ENCODE measurements at places on chromosomes 6 and 20.

DNA sequence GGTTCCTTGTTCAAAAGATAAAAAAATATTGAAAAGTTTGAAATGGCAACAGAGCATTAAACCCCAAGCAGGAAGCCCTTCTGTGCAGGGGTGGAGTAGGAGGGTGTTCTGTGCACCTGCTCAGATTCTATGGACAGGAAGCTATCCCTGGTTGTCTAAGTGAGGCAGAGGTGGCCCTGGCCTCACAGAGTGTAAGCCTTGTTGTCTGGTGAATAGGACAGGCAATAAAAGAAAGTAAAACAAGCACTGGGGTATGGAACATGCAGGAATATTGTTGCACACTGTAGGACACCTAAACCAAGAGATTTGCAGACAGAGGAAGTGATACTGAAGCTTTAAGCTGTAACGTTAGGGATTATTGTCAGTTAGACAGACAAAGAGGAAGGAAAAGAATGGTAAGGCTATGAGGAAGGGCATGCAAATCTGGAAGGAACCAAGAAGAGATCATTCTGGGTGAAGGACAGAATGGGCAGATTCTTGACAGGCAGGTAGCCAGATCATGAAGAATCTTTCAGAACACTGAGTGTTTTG, 66.8 kb downstream of the TBC1D7 start:
- no peak for DNase-seq

GRCh38 chr20:10347086-10347880, 86.7 kb downstream of the MKKS start:
- peak; percentile 77 for DNase-seq

GRCh38 chr6:62721408-62721807, 435.4 kb upstream of the KHDRBS2 start:
- DNase-seq = no peak

DNA sequence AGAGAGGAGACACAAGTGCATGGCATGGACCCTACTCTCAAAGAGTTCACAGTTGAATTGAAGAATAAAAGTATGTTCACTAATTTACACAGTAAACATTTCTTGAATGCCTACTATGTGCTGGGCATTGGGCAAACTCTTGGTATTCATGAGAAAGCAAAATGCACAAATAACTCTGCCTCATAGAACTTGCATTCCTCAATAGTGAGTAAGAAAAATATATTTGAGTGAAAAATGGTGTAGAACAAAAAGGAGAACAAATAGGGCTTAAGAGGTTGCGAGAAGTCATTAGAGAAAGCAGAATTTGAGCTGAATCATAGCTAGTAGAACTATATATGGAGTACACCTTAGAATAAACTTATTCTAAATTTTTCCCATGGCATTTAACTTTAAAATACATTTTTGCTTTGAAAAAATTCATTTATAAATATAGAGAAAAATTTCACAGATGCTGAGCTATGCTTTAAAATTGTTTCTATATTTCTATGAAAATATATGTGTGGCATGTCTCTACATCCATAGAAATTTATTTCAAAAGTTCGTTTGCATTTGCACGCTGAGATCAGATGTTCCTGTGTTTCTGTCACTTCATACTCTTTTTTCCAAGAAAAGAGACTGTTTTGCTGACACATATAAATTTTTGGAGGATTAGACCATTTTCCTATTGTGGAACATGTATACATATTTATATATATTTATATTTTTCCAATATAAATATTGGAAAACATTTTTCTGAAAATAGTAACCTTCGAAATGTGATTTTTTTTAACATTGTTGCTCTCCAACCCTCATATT, 236.1 kb downstream of the KCNQ5 start:
- DNase-seq = peak; percentile 40

- peak; percentile 35 for DNase-seq
These were observed 1.4 kb upstream of the MICAL1 start for GRCh38 chr6:109456710-109457561.

DNA sequence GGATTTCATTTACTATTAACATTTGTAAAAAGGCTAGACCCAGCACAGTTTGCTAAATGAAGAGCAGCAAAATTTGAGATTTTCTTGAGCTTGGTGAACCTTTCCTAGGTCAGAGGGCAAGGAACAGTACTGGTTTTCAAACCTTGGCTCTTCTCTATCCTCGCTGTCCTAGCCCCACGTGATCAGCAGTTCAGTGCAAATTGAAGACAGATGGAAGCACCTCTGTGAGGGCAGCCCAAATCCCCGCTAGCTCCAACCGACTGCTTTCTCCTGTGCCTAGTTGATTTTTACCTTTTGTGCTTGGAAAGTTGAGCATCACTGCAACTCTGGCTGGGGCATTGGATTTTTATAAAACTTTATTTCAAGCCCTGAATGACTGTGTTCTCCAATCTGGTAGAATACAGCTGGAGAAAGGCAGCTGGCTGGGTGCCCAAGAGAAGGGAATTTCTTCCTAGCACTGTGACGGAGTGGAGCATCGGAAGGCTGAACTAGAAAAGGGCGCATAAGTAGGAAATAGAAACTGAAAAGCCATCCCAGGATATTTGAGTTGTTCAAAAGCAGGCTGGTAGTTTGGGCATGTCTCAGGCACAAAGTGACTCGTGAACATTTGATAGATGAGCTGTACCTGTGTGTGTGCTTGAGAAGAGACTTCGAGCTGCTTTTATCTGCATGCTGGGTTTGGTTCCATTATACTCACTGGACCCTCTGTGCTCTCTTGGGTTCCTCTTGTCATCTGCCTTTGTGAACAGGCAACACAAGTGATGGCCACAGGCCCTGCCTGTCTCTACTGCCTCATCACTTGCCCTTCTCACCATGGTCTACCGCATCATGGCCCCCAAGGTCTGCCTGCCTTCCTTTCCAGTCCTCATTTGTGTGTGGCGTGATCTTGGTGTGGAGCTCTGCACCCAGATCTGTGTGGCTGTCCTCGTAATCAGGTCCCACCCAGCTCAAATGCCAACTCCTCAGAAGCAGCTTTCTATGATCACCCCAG, 2.3 kb downstream of the RNF114 start:
- DNase-seq = peak; percentile 76

- DNase-seq = peak; percentile 47
These were observed 754.4 kb upstream of the MARCKS start for GRCh38 chr6:113102761-113103160.

DNA sequence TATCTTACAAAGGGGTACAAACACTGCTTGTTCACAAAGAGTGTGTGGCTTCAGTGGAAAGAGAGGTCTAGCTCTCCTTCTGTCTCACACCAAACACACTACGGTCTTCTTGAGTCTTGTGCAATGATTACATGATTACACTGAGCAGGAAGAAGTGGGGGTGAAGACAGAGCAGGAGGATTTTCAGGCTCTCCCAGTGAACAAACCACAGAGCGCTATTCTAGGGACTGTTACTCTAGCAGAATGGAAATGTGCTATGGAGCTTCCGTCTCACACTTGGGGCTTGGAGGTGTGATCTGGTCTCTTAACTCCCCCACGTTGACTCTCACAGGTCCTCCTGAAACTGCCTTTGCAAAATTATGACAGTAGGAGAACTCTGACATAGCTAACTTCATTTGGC, 203.4 kb downstream of the MYLK4 start:
- no peak for DNase-seq

- no peak for DNase-seq
These were observed 560.5 kb downstream of the HAO1 start for GRCh38 chr20:7379621-7380220.

GRCh38 chr6:12516070-12516469, 200.5 kb upstream of the PHACTR1 start:
- DNase-seq = no peak

GRCh38 chr6:23170049-23170448, 600.7 kb downstream of the HDGFL1 start:
- no peak for DNase-seq

GRCh38 chr6:135832166-135832565, 19.3 kb upstream of the PDE7B start:
- no peak for DNase-seq

DNA sequence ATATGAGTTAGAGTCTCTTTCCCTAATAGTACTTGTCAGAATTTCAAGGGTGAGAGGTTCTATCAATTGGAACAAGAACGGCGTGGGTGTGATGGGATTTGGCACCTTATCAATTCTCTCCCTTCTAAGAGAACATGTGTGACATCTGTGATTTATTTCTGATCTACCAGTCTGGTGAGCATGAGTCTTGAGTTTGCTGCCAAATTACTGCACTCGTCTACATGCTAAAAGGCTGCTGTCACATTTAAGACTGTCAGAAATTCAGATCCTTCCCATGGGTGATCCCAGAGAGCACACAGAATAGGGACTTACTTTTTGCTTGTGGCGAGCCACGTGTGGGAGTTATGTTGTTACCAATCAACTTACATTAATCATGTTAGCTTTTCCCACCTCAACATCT, 370.2 kb upstream of the SASH1 start:
- no peak for DNase-seq

DNA sequence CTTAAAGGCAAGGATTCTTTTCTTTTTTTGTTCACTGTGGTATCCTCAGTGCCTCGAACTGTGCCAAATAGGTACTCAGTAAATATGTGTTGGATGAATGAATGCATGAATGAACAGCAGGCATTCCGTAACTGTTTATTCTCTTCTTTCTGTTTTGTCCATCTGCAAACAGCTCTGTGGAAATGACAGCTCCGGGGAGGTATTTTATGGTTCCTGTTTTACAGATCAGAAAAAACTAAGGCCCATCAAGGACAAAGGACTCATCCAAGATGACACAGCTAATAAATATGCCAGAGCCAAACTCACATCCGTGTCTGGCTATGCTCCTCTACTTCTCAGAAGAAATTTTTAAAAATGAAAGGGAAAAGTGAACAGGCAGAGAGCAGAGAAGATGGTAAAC, 21.0 kb downstream of the JPH2 start:
- peak; percentile 81 for DNase-seq

DNA sequence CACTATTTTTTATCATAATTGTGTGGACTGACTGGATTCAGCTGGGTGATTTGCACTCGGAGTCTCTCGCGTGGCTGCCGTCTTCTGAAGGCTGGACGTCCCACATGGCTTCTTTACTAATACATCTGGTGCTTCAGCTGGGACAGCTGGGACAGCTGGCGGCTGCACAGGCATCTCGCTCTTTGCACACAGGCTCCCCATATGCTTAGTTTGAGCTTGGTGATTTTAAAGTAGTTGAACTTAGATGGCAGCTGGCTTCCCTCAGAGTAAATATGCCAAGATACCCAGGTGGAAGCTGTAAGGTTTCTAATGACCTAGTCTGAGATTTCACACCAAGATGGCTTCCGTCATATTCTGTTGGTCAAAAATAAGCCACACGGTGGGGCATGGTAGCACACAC, 38.7 kb upstream of the PPP1R3G start:
- no peak for DNase-seq

- DNase-seq = peak; percentile 91
These were observed 80.2 kb downstream of the CARMIL1 start for GRCh38 chr6:25359191-25359861.
